ENCODE measurements at places on chromosomes 3 and 15.
A peak's percentile ranks its signal among the peaks of the same experiment; 100 is the strongest.

- DNase-seq, result no peak
Observed at GRCh38 chr15:70561885-70562284, 201.5 kb downstream of the UACA start.

GRCh38 chr3:11145888-11146287 is 8.4 kb upstream of the HRH1 start:
- peak; percentile 33 for DNase-seq

- DNase-seq, result no peak
Observed at GRCh38 chr15:77720173-77720572, 87.5 kb upstream of the LINGO1 start.

- no peak for DNase-seq
Observed at GRCh38 chr3:65004795-65005295, 317.0 kb upstream of the ADAMTS9 start.

DNA sequence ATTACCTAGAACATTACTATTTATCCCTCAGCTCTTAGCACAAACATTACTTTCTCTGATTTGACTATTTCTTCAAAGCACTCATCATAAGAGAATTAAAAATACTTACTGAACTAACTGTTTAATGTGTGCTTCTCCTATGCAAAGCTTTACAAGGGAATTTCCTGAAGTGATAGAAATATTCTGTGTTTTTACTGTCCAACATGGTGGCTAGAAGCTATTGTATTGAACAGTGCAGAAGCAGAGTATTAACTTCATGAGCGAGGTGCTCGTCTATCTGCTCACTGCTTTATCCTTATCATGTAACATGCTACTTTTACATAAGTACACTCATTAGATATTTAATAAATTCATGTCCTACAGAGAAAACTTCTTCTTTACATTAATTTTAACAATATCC is 239.1 kb downstream of the ISL2 start:
- no peak for DNase-seq

- DNase-seq, result no peak
Observed at GRCh38 chr3:16546186-16547010, 32.9 kb upstream of the RFTN1 start.

DNA sequence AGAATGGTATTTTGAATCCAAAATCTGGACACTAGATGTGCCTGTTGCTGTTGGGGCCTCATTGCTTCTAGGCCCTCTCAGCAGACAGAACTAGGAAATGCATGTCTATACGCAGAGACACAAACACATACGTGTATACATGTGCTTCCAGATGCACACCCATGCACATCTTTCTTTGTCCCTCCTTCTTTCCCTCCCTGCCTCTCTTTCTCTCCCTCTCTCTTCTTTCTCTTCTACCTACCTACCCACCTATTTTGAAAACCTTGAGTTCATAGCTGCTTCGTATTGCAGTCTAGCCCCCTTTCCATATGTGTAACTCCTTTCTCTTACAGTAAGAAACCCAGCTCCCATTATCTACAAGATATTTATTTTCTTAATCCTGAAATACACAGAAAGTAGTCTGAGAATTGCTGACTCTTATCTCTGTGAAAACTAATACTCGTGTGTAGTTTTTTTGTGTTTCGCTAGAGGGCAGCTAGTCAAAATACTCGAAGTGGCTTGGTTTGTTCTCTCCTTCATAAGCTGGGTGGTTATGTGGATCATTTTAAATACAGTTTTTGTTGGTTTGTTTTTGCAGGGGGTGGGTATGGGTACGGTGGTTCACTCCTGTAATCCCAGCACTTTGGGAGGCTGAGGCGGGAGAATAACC is 18.5 kb downstream of the RPL32 start:
- DNase-seq, result peak; percentile 46

DNA sequence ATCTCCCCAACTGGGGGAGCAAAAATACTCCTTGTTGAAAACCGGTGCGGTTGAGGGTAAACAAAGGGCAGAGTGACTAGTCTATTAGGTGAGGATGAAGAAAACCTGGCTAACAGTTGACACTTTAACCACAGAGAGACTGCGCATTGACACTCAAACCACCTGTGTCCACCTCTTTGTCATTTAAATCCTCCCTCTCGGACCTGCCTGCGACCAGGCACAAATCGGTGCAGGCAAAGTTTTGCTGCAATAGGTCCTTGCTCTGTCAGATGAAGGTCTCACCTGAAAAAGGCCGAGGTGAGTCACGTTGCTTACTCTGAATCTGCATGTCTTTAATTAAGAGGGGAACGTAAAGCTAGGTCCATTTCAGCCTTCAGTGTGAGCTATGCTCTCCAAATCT is 494.1 kb upstream of the DPPA4 start:
- no peak for DNase-seq

DNA sequence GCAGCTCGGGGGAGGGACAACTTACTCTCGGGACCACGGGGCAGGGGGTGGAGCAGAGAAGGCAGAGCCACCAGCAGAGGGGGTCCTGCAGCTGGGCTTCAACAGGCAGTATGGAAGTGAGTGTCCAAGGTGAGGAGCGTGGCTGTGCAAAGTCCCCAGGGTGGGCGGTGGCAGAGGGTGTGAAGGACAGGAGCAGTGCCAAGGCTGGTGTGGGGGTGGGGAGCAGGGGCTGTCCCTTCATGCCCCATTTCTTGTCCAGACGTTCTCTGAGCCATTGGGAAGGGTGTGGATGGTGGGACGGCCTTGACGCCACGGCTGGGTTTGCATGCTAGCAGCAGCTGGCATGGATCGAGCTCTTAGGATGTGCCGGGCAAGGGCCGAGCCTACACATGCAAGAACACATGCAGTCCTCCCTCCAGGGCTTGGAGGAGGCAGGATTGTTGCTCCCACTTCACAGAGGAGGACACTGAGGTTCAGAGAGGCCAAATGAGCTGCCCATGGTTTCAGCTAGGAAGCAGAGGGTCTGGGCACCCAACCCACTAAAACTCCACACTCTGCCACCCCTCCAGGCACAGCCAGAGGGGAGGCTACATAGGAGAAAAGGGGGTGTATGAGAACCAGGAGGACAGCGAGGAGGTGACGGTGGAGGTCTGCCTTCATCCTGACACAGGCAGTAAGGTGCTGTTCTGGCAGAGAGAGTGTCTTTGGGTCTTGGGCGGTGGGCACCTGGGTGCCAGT is 93.6 kb downstream of the TBC1D2B start:
- no peak for DNase-seq

DNA sequence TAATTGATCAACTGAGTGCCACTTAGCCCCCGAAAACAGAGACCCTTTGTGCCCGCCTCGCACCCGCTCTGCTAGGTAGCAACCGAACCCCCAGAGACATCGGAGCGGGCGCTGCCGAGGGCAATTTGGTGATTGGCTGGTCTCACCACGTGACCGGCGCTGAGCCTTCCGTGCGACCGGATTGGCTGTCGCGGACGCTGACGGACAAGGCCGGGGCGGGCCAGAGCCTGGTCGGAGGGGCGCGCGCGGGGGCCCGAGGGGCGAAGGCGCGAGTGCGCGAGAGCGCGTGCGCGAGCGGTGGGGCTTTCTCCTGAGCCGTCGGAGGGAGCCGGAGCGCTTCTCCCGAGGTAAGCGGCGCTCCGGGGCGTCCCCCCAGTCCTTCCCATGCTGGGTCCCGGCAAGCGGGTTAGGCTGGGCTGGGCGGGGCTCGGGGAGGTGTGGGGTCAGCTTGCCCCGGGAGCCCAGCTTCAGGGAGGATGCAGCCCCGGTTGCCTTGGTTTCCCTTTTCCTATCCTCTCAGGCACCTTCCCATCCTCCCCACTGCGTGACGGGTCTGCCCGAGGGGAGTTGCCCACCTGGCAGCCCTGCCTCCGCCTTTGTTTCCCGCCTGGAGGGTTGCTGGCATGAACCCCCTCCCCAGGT is at the start of gene TMEM108:
TMEM108 (plus strand) TSS at position 303 of the 642 bp plus-strand sequence.
- DNase-seq, result peak; percentile 90

DNA sequence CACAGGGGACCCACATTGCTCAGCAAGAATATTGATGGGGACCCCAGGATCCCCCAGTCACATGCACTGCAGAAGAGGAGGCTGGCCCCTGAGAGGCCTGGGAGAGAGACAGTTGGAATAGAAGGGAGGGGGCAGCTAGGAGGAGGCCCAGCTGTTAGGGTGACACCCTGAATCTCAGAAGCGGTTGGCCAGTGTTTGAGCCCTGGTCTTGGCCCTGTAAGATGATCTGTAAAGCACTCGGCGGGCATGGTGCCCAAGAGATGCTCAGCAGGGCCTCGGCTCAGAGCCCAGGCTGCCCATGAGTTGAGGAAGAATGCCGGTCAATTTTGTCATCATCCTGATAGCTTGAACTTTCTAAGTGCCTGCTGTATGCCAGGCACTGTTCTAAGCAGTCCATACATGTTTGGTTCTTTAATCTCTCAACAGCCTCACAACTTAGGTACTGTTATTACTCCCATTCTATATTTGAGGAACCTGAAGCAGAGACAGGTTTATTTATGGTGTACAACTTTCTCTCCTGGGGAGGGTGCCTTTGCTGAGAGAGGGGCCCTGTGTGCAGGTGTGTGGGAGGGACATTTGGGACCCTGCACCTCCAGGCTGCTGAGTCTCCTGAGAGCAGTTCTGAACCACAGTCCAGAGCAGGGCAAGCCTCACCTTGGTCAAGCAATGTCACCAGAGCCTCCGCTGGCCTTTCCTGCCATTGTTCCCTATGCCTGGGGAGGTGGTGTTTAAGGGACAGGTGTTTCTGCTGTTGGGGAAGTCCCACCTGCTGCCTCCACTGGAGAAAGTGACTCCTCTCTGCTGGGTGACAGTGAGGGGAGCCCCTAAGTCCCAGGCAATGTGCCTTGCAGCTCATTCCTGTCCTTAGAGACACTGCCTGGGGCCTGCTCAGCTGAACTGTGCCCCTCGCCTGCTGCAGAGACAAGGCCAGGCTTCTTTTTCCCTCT is 26.0 kb downstream of the SLC6A6 start:
- no peak for DNase-seq

GRCh38 chr3:114697401-114697800 is 403.6 kb downstream of the TIGIT start:
- DNase-seq, result no peak
